ENCODE measurements at places on chromosomes 2 and 18.

GRCh38 chr2:235087832-235088495 lies 136.1 kb downstream of the SH3BP4 start:
- peak; percentile 62 for DNase-seq

- peak; percentile 54 for DNase-seq
Observed at GRCh38 chr2:190181123-190181669, 118.7 kb upstream of the MSTN start.

DNA sequence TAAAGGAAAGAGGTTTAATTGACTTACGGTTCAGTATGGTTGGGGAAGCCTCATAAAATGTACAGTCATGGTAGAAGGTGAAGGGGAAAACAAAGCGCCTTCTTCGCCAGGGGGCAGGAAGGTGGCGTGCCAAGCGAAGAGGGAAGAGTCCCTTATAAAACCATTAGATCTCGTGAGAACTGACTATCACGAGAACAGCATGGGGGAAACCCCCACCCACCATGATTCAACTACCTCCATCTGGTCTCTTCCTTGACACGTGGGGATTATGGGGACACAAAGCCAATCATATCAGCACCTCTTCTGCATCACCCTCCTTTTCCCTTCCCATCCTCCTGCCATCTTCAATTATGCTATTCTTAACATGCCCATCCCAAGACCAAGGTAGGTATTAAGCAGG lies 29.9 kb upstream of the TANK start:
- no peak for DNase-seq

- no peak for DNase-seq
Observed at GRCh38 chr2:196630531-196630930, 9.0 kb upstream of the CCDC150 start.

DNA sequence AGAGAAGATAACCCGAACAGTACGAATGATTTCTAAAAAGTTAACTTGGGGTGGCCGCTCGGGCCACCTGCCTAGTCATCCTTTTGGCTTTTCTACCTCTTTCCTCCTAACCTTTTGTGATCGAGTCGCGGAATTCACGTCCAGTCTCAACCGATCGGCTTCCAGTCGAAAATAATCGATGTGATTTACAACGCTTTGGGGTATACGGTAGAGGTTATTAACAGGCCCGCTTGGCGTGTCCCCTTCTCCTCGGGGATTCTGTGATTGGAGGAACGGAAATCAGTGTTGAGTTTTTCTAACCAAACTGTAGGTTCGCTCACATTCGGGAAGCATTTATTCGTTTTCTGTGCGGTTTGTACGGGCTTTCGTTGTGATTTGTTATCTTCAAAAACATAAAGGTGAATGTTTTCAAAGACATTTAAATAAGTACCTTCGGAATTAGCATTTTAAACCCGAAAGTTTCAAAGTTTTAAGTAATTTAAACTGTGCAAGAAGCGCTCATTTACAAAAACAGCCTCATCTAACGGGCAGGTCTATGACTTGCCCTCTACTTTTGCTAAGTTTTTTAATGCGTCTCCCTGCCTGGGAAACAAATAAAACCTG lies 588 bp upstream of the FOXI3 start:
- DNase-seq: peak; percentile 75

- peak; percentile 91 for DNase-seq
Observed at GRCh38 chr2:104378853-104379374, 475.0 kb upstream of the POU3F3 start.

- DNase-seq: peak; percentile 37
Observed at GRCh38 chr2:160737247-160737646, 243.6 kb upstream of the RBMS1 start.

- no peak for DNase-seq
Observed at GRCh38 chr2:138713504-138713903, 66.7 kb downstream of the NXPH2 start.

DNA sequence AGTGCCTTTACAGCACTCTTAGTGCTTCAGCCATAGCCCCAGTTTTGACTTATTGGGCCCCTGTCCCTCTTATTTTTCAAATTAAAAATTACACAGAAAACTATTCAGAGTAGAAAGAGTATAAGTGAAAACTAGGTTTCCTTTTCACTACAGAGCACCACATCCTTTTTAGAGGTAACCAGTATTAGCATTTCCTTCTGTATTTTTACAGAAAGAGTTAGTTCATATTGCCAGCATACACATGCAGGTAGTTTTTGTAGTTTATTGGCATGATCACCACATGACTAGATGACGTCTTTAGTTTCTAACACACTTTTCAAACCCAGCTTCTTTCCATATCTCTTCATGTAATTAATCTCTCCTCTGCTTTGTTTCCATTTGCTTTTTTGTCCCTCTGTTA lies 66.4 kb downstream of the UBE2E3 start:
- no peak for DNase-seq

- no peak for DNase-seq
Observed at GRCh38 chr18:26853401-26853800, 12.1 kb downstream of the AQP4 start.

- no peak for DNase-seq
Observed at GRCh38 chr2:181955010-181955409, 30.6 kb upstream of the PPP1R1C start.

DNA sequence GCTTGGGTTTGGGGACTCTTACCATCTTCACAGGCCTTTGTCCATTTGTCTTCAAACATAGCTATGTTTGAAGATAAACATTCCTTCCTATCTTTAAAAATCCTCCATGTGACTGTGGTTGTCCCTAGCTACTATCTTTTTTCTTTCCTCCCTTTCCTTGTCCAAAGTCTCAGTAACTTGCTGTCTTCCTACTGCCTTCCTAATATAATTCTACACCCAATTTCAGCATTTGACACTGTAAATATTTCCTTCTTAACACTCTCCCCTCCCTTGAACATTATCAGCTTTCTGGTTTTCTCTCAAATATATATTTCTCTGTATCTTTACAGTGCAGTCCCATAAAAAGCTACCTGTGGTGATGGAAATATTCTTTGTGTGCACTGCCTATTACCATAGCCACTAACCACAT lies 5.3 kb upstream of the SP3 start:
- DNase-seq: no peak

DNA sequence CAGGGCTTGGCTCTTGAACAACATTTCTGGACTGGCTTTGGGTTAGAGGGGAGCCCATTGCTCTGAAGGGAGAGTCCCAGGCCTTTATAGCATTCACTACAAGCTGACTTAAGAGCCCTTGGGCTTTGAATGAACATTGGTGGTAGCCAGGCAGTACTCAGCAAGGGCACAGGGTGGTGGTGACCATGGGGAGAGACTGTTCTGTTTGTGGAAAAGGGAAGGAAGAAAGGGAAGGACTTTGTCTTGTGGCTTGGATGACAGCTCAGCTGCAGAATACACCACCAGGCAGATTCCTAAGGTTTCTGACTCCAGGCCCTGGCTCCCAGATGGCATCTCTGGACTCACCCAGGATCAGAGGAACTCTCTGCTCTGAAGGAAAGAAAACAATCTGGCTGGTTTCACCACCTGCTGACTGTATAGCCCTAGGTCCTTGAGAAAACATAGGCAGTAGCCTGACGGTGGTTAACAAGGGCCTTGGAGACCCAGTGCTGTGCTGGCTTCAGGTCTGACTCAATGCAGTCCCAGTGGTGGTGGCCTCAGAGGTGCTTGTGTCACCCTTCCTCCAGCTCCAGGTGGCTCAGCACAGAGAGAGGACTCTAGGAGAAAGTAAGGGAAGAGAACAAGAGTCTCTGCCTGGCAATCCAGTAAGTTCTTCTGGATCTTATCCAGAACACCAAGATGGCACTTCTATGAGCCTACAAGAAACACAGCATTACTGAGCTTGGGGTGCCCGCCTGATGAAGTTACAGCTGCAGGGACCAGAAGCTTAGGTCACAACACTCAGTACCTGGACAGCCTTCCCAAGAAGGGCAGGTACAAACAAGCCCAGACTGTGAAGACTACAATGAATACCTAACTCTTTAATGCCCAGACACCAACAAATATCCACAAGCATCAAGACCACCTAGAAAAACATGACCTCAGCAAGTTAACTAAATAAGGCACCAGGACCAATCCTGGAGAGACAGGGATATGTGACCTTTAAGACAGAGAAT lies 16.4 kb upstream of the ABCB11 start:
- DNase-seq: no peak

GRCh38 chr2:15182275-15182674 lies 378.9 kb downstream of the NBAS start:
- DNase-seq: no peak

DNA sequence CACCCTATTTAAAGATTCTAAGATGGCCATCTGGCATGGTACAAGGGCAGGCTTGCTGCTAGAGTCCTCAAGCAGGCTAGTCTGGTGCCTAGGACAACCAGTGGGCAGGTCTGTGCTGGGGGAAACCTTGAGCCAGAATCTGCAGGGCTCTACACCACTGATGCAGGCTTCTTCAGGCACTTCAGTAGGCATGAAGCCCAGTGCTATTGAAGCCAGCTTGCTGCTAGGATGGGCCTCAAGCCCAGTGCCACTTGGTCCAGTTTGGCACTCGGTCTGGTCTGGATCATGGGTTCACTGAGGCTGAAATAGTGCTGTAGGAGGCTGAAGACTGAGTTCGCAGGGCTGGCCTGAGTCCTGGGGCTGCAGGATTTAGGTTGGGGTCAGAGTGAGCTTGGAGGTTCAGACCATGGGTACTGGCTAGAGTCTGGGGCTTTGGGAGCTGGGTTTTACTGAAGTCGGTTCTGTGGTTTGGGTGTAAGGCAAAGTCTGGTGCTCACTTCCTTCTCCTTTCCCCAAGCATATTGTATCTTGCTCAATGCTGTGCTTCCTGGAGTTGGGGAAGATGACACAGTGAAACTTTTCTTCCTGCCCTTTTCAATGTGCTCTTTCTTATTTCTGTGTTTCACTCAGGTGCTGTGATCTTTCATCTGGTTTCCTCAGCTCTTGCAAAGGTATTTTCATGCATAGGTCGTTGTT lies 41.2 kb downstream of the SP100 start:
- DNase-seq: peak; percentile 1

DNA sequence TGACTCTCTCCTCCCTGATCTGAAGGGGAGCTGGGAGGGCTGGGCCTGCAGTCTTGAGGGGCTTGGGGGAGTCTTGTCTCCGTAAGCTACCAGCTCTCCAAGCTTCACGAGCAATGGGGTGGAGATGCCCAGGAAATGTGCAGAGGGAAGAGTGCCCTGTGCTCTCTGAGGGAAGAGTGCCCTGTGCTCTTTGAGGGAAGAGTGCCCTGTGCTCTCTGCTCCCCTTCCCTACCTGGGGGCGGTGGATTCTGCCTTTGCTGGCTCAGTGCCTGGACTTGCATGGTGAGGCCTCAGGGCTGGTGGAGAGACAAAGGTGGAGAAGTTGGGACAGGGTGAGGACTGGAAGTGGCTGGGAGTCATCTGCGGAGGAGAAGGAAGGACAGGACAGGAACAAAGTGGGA lies 72.7 kb downstream of the TWIST2 start:
- no peak for DNase-seq

DNA sequence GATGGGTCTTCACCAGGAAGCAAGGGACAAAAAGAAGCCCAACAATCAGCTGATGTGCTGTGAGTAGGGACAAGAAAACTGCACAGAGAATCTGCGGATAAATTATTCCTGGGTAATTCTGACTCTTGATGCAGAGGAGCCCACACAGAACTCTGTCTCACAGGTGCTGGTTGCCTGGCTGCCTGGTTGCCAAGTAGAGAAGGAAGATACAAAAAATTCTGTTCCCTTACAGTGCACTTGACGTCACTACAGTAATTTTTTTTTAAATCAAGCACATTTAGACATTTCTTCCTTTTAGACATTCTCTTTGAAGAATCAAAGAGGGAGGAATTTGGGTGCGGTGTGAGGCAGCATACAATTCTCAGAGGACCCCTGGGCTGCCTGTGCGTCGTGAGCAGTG lies 152.1 kb upstream of the SIX3 start:
- no peak for DNase-seq

GRCh38 chr2:222424729-222425671 lies 657 bp downstream of the SGPP2 start:
- peak; percentile 64 for DNase-seq

GRCh38 chr2:37125416-37125815 lies 31.4 kb downstream of the EIF2AK2 start:
- DNase-seq: no peak

GRCh38 chr2:241352227-241352626 lies 3.9 kb upstream of the FARP2 start:
- no peak for DNase-seq

- DNase-seq: no peak
Observed at GRCh38 chr2:157376041-157376440, 50.4 kb upstream of the ERMN start.

- DNase-seq: no peak
Observed at GRCh38 chr2:135245071-135245470, 193.0 kb downstream of the RAB3GAP1 start.

GRCh38 chr2:23524261-23524706 lies 139.3 kb downstream of the KLHL29 start:
- DNase-seq: no peak

GRCh38 chr2:147398301-147398700 lies 446.5 kb upstream of the ACVR2A start:
- no peak for DNase-seq

GRCh38 chr2:234438305-234438977 lies 58.4 kb downstream of the ARL4C start:
- DNase-seq: no peak

- DNase-seq: no peak
Observed at GRCh38 chr2:158495175-158495574, 38.4 kb downstream of the PKP4 start.

- DNase-seq: no peak
Observed at GRCh38 chr2:15649561-15650255, 58.0 kb downstream of the DDX1 start.

DNA sequence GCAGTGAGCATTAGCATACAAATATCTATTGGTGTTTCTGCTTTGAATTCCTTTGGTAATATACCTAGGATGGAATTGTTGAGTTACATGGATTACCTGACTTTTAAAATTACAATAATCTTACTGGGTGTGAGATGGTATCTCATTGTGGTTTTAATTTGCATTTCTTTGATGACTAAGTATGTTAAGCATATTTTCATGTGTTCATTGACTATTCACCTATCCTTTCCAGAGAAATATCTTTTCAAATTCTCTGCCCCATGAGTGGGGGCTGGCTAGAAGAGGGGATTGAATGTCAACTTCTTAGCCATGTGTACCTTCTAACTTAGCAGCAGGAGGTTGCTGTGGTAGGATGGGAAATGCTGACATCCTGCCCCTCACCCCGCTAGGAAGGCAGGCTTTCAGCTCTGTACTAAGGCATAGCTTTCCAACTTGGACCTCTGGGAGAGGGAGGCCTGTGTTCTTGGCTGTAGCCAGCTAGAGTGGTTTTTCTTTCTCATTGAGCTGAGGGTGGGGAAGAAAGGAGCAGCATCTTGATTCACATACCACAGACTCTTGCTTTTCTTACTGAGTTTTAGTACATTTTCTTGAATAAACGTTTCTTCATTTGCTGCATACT lies 63.3 kb upstream of the TTC27 start:
- DNase-seq: no peak

GRCh38 chr18:32868406-32868805 lies 95.6 kb upstream of the KLHL14 start:
- DNase-seq: peak; percentile 80

DNA sequence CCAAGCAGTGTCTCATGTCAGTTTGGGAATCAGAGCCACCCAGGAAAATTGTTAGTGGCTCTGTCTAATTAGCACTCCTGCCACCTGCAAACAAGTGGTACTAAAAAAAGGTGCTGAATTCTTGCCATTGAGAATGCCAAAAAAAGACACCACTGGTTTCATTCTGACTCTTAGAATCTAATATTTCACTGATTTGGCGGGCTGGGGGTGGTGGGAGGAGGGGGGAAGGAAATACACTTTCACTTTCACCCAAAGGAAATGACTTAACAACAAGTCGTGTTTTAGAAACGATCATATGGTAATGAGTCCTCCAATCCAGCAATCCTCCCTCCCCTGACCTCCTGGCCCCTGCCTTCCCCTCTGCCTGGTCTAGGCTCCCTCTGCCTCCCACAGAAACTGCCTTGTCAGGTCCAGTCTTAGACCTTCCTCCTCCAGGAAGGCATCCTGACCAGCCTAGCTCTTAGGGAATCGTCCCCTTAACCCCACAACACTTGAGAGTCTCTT lies 4.4 kb upstream of the KLHL29 start:
- DNase-seq: no peak

Data from brain (organoid and tissue), 16 donors.